ENCODE measurements at places on chromosomes 11 and 22.

DNA sequence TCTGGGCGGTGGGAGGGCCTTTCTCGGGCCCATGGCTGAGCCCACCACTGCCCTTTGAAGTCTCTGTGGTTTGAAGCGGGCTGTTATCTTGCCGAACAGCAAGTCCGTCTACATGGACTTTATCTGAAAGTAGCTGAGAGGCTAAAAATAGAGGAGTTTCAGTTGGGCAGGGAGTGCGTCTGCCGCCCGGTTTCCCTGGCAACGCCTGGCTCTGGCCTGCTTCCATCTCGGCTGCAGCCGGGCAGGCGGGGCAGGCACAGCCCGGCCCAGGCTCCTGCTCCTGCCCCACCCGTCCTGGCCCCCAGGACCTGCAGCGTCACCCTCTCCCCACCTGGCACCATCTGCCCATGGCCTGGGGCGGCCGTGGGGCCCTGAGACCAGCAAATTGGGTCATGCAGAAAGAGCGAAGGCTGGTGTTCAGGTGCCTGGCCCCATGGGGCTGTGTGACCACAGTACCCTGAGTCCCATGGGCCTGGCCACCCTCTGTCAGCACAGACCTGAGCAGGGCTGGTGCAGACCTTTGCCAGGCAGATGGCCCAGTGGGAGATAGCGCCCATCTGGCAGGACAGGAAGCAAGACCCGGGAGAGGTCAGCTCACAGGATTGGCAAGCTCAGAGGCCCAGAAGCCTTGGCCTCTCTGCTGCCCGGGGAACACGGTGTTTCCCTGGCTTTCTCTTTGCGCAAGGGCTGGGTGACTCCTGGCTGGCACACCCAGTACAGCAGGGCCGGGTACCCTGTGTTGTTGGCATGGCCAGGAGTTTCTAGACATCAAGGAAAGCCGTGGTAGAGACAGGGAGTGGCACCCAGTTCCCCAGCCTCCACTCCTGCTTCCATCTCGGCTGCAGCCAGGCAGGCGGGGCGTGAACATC lies 79.1 kb upstream of the KCNQ1OT1 start:
- no peak for DNase-seq

DNA sequence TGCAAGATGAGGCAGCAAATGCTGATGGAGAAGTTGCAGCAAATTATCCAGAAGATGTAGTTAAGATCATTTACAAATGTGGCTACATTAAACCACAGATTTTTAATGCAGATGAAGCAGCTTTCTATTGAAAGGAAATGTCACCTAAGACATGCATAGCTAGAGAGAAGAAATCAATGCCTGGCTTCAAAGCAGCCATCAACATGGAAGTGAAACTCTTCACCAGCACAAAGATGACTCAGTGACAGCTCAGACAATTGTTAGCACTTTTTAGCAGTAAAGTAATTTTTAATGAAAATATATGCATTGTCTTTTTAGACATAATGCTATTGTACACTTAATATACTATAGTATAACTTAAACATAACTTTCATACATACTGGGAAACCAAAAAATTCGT lies 71.4 kb downstream of the FANCF start:
- no peak for DNase-seq

- DNase-seq, result no peak
Measured at GRCh38 chr11:114317787-114318137, 21.6 kb downstream of the NNMT start.

DNA sequence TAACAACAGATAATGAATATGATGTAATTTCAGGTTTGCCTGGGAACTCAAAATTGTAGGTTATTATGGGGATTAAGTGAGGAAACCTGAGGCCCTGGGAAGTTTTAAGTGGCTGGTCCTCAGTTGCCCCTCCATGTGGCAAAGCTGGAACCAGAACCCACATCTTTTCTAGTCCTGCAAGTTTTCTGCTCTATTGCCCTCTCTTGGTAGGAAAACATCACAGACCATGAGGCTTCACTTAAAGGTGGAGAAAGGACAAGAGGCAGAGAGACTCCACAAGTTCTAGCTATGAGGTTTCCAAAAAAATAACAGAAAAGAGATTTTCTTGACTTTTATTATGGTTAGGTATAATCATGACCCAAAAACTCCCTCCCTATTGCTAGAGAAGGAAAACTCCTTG lies 115.5 kb upstream of the DDI1 start:
- no peak for DNase-seq

DNA sequence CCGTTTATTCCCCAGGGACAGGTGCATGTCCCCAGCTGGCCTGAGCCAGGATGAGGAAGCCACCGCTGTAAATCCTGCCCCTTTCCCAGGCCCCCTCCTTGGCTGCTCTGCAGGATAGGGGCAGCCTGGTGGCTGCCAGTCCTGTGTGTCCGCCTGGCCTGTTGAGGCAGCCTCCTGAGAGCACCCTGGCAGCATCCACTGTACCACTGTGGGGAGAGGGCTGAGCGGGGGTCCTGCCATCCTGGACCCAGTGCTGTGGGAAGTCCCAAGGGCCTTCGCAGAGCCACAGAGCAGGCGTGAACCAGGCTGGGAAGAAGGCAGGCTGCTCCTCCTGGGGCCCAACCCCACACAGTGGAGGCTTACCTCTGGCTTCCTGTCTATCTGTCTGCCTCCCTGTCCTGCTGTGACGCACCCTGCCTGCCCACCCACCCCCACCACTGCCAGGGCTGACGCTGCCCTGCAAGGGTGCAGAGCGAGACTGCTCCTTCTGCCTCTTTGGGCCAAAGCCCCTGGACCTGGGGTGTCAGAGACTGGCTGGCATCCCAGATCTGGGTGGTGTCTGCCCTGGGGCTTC lies 8.4 kb downstream of the KCTD17 start:
- no peak for DNase-seq

DNA sequence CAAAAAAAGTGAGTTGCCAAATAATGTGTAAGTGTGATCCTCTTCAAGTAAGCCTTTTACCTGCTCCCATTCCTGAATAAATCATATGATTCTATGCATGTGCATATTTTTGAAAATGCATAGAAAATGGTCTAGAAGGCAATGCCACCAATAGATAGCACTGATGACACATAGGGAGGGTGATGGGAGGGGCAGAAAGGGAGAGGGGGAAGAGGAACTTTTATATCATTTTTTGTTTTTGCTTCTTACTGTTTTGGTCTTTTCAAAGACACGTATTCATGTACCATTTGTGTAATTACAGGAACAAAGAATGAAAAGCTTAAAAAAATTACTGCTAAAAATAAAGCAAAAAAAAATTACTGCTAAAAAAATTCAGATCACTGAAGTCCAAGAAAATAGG lies 60.8 kb downstream of the C11orf58 start:
- DNase-seq, result no peak

- peak; percentile 88 for DNase-seq
Measured at GRCh38 chr11:102727890-102728289, 3.1 kb upstream of the MMP8 start.

DNA sequence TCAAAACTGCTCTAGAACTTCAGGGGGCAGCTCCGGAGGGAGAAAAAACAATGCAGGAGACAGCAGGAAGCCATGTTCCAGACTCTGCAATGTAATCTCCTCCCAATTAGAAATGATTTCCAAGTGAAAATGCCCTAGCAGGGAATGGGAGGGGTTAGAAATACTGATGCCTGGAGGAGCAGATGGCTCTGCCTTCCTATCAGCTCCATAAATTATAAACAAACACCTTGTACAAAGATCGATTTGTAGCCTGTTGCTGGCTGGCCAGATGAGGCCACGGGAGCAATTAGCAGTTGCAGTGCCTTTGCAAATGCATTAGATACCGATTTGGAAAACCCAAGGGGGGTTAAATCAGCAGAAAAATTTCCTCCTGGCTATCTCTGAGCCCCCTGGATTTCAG lies 46.6 kb upstream of the CHRM4 start:
- no peak for DNase-seq

DNA sequence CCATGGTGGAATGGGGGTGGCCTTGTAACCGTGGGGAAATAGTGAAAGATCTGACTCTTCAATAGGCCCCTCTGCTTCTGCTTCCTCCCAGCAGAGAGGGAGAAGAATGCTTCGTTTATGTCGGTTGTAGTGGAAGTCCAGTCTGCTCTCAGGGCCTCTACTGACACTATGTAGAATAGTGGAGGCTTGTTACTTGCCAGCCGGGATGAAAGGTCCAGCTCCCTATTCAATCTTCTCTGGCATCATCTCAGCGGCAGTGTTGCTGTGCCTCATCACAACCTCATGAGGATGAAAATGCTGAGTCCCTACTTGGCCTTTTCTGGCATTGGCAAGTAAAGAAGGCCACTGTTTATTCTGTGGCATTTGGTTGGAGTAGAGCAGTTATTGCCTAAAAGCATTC lies 820.9 kb upstream of the TENM4 start:
- DNase-seq, result no peak

- no peak for DNase-seq
Measured at GRCh38 chr11:35418282-35419183, 825 bp downstream of the SLC1A2 start.

DNA sequence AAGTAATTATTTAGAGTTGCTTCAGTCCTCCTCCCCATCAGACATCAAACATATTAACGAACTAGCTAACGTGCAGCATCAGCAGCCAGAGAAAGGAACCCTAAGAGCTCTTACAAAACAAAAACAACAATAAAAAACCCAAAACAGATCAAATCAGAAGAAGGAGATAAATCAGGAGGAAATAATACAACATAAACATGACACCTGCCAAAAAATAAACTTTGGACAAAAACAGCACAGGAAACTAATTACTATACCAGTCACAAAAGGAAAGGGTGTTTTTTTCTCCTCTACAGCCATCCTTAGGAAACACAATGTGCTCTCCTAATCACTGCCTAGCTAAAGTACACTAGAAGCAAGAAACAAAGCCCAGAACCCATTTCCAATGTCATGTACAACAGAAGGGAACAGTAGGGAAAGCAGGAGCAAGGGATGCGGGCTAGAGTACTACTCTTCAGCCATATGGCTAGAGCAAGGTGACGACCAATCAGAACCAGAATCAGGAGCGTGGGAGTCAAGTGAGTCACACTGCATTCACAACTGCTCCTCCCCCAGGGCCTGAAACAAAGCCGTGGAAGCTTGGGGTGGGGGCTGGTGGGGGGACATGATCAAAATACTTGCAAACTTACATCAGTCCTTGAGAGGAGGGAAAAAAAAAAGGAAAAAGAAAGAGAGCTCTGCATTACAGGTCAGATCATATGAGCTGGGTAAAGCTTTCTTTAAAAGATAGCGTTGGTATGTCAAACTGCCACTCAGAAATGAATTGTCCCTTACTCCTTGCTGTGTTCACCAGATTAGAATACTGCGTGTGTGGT lies 60.4 kb downstream of the LARGE2 start:
- no peak for DNase-seq

GRCh38 chr11:66579017-66579606 lies 10.7 kb upstream of the CTSF start:
- DNase-seq, result peak; percentile 93

DNA sequence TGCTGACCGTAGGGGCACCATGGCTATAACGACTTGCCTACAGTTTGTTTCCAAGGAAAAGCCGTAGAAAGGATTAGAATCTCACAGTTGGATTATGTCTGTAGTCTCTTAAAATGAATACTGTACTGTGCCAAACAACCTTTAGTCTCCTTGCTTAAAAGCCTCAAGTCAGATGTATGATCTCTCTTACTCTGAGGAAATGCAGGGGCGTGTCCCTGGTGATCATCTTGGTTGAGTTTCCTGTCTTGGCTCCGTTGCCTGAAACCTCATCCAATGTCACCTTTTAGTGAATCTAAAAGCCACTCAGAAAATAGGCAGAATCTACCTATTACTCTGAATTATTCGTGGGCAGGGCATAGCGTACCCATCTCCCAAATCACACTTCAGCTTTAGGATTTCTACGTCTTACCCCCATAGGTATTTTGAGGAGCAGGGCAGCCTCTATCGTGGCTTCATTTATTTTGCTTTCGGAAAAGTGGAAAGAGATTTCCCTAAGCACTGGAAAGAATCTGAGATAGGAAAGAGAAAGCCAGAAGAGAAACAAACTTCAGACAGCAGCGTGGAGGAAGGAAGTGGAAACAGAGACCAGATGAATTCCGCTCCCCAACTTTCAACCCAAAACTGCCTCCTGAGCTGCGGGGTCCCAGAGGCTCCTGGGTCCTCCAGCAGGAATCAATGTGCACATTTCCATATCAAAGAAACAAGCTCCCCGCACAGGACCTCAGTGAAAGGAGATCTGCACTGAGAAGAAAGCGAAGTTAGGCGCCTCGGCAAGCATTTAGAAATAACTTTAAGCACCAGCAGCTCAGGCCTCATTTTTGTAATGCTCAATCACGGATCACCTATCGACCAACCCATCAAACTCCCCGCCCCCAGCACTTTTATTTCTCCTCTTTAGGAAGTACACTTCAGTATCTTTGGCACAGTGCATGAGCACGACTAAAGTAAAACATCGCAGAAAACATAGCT lies 245.8 kb downstream of the ETS1 start:
- no peak for DNase-seq

- no peak for DNase-seq
Measured at GRCh38 chr22:24099071-24099470, 82.2 kb upstream of the SUSD2 start.

DNA sequence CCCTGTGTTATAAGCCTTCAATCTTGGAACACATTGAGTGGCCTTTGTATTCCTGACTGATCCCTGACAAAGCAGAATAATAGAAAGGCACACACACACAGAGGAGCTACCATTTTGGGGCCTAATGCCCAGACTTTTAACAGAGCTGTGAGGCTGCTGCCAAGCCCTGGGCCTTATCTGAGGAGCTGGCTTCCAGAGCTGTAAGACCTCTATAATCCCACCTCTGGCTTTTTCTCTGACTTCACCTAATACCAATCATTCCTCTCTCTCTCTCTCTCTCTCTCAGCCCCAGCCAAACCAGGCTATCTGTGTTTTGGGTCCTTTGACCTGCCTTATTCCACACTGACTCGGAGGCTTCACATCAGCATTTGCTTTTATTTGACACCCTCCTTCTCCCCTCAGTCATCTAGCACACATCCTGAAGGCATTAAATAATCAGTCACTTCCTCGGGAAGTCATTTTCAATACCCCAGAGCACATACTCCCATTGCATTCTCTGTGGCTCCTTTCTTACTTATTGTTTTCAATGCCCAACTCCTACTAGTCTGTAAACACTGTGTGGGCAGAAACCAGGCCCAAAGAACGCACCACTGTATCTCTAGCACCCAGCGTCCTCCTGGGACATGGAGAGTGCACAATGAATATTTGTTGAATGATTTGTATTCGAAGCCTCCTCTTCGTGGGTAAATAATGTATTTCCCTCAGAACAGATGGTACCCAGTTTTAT lies 21.2 kb upstream of the TRIM44 start:
- DNase-seq, result no peak

DNA sequence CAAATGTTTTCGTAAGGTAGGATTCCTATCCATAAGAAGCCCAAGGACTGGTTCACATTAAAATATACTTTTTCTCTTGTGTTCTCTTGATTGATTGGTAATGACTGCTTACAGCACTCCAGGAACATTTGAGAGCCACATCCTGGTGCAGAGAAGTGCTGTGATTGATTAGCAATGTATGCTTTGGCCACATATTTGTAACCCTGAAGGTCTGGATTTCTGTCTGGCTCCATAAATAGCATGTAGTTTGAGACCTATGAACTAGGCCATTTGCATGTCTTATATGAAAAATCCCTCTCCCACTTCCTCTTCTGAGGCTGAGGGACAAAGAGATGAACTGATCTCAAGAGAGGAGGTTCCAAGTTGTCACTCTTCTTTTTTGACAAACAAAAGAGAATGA lies 49.3 kb upstream of the CD44 start:
- DNase-seq, result peak; percentile 53
